ENCODE measurements at places on chromosomes 7 and 10.

GRCh38 chr10:120279196-120279595 is 177.8 kb upstream of the PLPP4 start:
- DNase-seq, result no peak

- no peak for DNase-seq
Measured at GRCh38 chr7:115328018-115328417, 406.1 kb downstream of the MDFIC start.

- DNase-seq, result no peak
Measured at GRCh38 chr10:98339799-98340198, 71.8 kb upstream of the LOXL4 start.

DNA sequence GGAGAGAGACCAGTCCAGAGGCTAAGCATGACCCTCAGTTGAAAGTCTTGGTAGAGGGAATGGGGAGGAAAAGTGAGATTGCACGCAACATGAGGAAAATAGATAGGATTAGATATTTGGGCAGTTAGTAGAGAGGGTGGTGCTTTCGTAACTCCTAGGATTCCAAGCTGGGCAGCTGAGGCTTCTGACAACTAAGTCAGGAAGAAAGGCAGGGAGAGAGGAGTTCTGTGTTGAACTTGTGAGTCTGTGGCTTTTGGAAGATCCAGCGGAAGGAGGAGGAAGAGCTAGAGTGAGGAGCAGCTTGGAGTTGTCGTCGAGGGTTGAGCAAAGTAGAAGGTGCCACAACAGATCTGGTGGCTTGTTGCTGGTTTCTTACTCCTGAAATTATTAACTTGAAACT is 21.8 kb downstream of the CUL1 start:
- no peak for DNase-seq

DNA sequence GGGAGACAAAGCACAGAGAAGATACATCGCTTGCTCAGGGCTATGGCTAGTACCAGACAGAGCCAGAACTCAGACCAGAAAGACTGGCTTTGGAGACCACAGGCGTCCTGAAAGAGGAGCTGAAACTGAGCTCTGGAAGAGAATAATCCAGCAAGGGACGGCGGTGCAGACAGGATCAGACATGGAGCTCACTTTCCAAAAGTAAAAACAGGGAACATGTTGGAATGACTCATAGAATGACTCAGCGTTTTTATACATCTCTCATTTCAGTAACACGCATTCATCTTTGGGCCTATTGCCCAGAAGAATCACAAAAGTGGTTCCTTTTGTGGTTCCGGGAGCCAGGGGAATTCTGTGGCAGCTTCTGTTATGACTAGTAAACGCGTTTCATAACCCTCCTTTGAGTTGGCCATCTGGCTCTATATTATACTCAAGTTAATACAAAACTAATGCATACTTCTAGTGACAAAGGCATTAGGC is 37.2 kb downstream of the PLEKHS1 start:
- no peak for DNase-seq

DNA sequence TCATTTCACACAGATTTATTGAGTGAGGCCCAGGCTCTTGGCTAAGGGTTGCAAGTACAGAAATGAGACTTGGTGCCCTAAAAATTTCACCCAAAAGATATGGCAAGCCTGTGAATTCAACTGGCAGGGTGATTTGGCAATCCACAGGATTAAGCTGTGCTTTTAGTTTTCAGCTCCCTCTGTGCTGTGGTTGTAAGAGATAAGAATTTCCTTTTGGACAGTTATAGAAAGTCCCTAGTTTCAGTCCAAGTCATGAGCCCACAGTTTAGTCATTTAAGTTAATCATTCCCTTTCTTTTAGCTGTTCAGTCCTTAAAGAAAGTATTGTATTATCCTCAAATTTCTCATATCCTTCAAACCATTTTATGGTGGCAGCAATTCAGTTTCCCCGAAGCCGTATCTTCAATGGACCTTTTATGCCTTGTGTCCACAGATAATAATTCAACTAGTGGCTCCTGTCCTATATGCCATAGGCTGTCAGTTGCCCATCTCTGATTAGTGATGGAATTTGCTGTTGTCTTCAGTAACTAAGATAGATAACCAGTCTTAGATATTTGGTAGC is 73.4 kb upstream of the NAMPT start:
- DNase-seq, result no peak

DNA sequence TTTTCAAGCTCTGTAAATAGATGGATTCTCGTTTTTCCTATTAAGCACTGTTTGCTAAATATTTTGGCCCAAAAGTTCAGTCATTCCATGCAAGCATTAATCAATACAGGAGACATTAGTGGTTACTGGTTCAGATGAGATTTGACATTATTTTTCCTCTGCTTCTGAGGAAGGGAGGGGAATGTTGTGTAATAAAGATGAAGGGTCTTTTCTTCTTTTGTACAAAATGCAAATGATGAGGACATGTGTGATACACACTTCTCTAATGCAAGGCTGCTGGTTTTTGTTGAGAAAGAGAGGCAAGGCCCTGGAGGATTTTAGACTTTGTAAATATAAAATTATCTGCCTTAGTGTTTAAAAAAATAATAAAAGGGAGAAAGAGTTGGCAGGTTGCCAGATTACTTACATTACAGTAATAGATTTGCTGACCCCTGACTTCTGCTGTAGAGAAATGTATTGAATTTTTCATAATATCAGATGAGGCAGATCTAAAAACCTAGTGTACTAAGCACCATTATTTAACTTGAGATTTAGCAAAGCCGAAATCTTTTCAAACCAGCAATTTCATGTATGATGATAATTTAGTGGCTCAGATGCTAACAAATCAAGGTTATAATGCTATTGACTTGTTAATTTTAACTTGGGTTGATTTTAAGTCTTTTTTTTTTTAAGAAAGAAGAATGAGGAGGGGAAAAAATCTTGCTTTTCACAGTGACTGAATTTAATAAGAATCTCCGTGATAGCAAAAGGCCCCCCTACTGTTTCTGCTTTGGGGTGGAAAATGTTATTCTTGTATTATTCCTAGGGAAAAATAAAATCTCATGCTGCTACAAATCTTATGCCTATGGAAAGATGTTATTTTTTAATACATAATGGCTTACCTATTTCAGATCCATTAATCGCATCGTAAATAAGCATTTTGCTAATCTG is 180.1 kb downstream of the ARID5B start:
- DNase-seq, result no peak

GRCh38 chr7:125492521-125492920 is 562.9 kb upstream of the POT1 start:
- DNase-seq, result no peak

GRCh38 chr10:103648251-103648635 is 154.7 kb downstream of the NEURL1 start:
- DNase-seq, result no peak

GRCh38 chr10:21599582-21599981 is 65.5 kb downstream of the MLLT10 start:
- no peak for DNase-seq

GRCh38 chr7:115631782-115632181 is 398.8 kb downstream of the TFEC start:
- DNase-seq, result no peak

GRCh38 chr7:148715027-148715426 is 16.3 kb downstream of the CUL1 start:
- no peak for DNase-seq

DNA sequence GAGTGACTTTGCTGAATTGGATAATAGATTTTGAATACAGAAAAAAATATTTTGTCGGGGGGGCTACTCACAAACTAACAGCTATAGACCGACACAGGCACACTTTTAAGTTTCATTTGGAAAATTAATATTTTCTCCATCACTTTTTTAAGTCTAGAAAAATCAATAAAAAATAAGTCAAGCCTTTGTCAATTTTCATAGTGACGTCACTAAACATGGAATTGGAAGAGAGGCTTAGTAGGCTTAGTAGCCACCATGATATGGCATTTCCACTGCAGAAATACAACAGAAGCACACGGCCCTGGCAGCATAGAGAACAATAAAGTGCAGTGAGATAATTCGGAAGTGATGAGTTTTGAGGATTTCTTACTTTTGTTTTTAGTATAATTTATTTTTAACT is 357.2 kb downstream of the RPS24 start:
- no peak for DNase-seq

- no peak for DNase-seq
Measured at GRCh38 chr10:22367471-22367870, 22.2 kb downstream of the SPAG6 start.

DNA sequence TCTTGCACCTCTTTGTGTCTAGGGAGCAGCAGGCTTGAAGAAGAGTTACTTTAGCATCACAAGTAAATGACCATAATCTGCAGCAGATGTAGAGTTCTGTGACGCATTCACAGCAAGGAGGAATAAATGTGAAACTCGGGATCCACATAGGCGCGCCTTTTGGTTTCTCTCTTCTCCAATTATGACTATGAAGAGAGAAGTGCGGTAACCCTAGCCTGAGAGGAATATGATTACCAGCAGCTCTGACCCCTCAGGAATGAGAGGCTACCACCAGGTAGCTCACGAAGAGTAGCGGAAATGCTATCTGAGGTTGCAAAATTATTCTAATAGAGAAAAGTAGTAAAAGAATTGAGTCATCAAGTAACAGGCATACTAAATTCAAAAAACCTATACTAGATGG is 25.2 kb upstream of the DMTF1 start:
- DNase-seq, result no peak

Data from naive thymus-derived CD8-positive, alpha-beta T cell (primary cell).